ENCODE measurements at places on chromosomes 4 and X. TPM values are rescaled to one million over a fixed set of nuclear protein-coding genes. Genes with fewer than 3 reads are reported as not detected.
A peak's percentile ranks its signal among the peaks of the same experiment; 100 is the strongest.

DNA sequence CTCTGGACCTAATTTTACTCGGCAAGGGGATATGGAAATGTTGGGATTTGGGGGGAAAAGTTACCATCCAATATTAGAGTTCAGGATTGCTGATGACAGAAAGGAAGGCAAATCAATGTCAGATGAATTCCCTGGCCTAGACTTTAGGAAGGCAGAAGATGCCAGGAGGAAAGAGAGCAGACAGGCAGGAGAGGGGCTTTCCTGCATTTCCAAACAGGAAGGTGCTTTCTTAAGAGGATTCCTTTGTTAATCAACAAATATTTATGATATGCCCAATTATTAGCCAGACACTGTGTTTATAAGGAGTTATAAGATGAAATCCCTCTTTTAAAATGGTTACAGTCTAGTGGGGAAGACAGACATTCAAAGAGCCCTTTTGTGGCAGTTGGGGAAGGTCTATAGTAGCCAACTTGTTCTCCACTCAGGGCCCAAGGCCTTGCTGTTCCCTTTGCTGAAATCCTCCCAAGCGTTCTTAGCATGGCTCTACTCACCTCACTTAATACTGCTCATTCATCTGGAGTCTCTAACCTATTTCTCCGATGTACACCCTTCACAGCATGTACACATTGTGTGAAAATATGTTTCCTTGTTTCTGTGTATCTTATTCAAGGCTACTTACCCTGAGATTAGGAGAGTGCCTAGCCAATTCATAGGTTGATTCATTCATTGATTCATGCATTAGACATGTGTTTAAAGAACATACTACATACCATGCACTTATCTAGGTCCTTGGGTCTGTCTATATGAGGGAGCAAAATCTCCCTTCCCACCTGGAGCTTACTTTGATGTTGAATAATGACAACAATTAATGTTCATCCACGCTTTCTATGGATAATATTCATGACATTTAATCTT lies 5.3 kb downstream of the IGFBP7 start:
- DNase-seq = no peak

DNA sequence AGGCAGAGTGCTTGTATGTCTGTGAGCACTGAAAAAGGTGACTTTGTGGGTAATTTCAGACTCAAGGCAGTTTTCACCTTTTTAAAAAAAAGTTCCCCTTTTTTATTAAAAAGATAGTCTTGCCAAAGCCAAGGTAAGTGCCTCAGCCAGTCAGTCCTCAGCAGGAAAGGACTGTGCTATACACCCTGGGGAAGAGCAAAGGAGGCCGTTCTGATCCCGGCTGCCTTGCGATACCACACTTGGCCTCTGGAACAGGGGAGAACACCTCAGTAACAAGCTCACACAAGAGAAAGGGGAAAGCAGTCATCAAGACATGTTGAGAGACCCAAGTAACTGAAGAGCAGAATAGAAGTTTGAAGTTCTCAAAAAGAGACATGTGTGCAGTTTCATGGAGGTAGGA lies 541.7 kb downstream of the BCOR start:
- no peak for DNase-seq

Gene SHROOM4
- total RNA-seq = 10.5 TPM

Gene ADAMTS3
- 0.60 TPM for total RNA-seq

DNA sequence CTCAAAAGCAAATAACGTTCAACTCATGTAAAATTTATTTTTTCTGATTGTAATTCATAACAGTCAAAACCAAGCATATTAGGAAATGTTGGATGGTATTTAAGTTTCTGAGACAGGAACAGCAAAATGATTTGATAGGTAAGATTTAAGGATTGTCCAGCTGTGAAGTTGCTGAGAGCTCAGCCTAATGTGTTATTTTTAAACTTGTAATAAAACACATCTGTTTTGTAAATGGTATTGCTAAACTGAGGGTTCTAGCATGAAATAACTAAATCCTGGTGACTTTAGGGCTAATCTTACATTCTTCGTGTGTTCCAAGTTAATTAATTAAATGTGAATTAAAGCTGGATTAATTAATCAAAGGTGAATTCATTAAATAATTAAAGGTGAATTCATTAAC lies 13.3 kb downstream of the TLR10 start:
- DNase-seq = no peak

Gene HSFX4
- total RNA-seq = not detected

Gene GLOD5
- not detected for total RNA-seq

Gene MID2
- total RNA-seq = 6.3 TPM

Gene FAM47E
- total RNA-seq = 3.0 TPM

- no peak for DNase-seq
Observed at GRCh38 chr4:139253713-139254112, 26.3 kb downstream of the MGARP start.

DNA sequence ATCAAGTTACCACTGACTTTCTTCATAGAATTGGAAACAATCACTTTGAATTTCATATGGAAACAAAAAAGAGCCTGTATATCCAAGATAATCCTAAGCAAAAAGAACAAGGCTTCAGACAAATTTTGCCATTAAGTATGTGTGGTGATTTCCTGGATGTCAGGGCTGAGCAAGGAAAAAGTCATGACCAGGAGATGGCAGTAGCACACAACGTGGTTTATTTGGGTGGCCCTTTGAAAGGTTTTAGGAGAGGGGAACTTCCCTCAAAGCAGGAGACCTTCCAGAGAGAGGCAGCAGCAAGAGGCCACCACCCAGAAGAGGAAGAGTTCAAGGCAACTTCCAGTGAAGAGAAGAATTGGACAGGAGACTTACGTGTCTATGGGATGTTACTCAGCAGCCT lies 18.1 kb upstream of the ZXDB start:
- no peak for DNase-seq

DNA sequence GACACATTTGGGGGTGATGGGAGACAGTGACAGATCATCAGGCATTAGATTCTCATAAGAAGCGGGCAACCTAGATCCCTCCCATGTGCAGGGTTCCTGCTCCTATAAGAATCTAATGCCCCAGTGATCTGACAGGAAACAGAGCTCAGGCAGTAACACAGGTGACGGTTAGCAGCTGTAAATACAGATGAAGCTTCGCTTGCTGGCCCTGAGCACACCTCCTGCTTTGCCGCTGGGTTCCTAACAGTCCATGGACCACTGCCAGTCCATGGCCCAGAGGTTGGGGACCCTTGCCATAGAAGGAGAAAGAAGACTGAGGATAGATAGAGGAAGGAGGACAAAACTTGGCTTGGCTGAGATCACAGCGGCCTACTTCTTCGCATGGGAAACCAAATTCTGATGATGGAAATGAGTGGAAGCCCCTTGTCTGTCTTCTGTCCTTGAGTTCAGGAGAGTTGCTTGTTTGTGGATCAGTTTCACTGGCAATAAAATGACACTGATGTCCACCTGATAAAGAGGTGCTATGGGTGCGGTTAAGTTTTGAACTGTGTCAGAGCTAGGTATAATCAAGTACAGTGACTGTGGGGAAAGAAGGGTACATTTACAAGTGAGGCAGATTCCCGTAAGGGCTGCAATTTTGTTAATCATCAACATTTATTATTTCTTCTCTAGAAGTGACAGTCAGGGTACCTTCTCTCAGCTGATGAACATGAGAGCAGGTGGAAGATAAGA lies 1.7 kb upstream of the TIFA start:
- no peak for DNase-seq

DNA sequence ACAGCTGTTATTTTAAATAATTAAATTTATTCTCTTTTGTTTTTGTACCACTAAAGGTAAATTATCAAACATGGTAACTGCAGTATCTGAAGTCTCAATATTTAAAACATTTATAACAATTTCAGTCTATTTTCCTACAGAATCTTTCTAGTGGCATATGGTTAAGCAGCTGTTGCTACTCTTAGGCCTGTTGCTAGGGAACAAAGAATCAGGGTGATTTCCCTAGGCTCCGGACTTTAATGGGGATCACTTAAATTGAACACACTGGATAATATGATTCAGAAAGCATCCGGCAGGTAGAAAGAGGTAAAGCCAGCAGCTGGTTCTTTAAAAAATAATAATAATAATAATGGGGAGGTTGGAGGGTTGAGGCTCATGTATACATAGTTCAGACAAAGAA lies 17.6 kb downstream of the FBXO8 start:
- no peak for DNase-seq

GRCh38 chrX:40267334-40268187 lies 169.8 kb upstream of the BCOR start:
- DNase-seq = no peak

Gene SPIN4
- total RNA-seq = 0.91 TPM

DNA sequence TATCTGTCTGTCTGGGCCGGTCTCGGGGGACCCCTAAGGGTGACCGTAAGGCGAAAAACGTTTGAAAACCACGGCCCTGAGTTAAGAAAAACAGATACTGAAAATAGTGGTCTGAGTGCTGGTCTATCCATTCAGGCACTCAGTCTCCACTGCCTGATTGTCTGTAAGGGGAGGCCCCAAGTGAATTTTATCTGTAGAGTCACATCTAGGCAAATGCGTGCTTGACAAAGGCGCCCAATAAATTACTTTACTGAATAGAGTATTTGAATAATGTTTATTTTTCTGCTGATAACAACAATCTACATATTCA lies 465 bp downstream of the HNRNPH2 start:
- DNase-seq = no peak

- no peak for DNase-seq
Observed at GRCh38 chrX:63506320-63506719, 155.2 kb upstream of the SPIN4 start.

GRCh38 chrX:153925739-153926551 lies at the start of gene ARHGAP4:
Gene ARHGAP4 (minus strand): TSS chrX:153926264. CDS start chrX:153926202, 62 bp downstream.
- DNase-seq = no peak

DNA sequence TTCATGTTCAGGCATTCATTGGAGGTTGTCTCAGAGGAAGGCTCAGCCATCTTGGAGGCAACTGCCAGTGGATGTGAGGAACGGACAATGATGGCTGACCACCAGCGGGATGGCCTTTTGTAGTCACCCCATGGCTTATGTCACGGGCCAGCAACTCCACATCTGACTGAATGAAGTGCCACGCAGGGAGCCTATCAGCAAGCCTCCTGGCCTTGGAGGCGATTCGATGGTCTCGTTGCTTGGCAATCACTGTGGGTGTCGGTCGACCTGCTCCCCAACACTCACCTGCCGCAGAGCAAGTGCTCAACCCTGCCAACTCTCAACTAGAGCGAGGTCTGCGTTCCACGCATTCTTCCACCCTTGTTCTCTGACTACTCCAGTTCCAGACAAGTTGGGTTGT lies 7.4 kb downstream of the H2BW2 start:
- no peak for DNase-seq

DNA sequence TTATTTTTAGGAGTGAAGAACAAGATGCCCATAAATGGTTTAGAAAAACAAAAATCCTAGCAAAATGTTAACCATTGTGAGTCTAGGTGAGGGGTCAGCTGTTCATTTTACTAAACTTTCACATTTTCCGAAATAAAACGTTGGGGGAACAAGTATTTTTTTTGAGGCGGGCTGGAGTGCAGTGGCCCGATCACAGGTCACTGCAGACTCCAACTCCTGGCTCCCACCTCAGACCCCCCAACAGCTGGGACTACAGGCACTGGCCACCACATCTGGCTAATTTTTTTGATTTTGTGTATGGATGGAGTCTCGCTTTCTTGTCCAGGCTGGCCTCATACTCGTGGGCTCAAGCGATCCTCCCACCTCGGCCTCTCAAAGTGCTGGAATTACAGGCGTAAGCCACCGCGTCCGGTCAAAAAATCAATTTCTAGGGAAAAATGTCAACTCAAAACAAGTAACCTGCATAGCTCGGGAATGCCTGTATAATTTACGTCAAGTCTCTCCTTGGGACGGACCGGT lies 742 bp upstream of the TAF1 start:
- DNase-seq = no peak

Gene SLC10A4
- total RNA-seq = not detected

DNA sequence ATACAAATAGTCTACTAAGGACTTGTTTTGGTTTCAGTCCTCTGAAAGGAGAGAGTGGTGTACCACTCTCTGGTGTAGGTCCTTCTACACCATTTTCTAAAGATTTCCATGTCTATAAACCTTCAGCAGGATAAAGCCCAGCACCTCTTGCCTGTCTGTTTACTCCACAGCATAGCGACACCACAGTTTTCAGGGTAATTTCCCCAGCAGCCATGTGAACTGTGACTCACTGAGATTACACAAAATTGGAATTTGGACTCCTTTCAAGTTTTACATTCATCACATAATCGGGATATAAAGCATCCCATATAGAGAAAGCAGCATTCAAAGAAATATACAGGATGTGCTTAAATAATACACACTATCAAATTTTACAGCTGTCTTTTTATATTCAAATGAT lies 229.6 kb downstream of the PRDM5 start:
- no peak for DNase-seq

DNA sequence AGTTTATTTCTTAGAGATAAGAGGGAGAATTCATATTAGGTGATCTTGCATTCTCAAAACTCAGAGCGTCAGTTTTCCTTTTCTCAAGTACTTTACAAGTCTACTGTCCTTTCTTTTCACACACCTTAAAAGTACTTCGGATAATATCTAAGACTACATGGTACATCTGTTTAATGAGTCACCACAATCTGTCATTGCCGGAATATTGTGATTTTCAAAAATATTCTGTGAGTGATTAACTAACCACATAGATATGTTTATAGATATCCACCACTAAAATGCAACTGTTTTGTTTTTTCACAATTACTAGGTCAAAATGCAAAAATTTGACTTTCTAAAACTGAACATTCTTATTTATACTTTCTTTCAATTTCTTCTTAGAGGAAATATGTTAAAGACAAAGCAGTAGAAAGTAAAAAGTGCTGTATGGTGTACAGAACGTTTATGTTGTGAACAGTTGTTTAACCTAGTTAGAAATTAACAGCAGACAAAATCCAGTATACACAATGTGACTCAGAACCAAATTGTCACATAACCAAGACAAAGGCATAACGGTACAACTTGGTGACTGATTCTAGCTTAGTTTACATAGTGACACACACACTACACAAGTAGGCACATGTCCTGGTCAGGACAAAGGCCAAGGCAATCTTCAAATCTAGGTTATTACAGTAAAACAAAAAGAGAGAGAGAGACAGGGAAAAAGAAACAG lies 482.9 kb downstream of the NAF1 start:
- no peak for DNase-seq

Gene MAGEC2
- total RNA-seq = not detected

Gene SHOX
- total RNA-seq = not detected

- no peak for DNase-seq
Observed at GRCh38 chr4:128983771-128984485, 109.4 kb downstream of the SCLT1 start.

- no peak for DNase-seq
Observed at GRCh38 chrX:109626637-109627036, 1.7 kb upstream of the KCNE5 start.

DNA sequence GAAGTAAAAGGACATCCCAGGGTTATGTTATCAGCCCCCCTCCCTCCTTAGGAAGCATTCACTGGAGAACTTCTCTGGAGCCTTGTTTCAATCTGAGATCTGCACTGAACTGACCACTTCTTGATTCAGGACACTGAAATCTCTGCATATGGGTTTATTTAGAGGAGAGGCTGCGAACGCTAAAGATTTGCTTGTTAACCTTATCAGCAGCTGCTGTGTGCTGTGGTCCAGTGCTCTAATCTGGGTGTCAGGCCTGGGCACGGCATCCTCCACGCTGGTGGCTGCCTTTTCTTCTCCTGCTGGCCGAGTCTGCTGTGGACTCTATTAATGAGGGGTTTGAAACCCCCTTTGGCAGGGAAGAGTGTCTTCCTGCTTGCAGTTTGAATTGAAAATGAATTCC lies 1094.7 kb upstream of the TENM3 start:
- no peak for DNase-seq

GRCh38 chrX:58025979-58026378 lies 115.7 kb upstream of the ZXDA start:
- DNase-seq = no peak

Gene CYBB
- 18.7 TPM for total RNA-seq

- DNase-seq = no peak
Observed at GRCh38 chr4:29051381-29051965, 1668.7 kb upstream of the PCDH7 start.

GRCh38 chr4:110516106-110516922 lies 40.4 kb downstream of the ENPEP start:
- DNase-seq = peak; percentile 35
